Caco-2 (cell line): ENCODE measurements at places on chromosomes 13 and 19. TPM values are rescaled to one million over a fixed set of nuclear protein-coding genes. Genes with fewer than 3 reads are reported as not detected.

GRCh38 chr19:19498255-19498991 lies 16.9 kb downstream of the TSSK6 start:
- no peaks in the 10 kb centered on the region for H3K27me3 ChIP-seq
- no peak for DNase-seq
- H3K4me3 ChIP-seq: no peak overlapping the region

DNA sequence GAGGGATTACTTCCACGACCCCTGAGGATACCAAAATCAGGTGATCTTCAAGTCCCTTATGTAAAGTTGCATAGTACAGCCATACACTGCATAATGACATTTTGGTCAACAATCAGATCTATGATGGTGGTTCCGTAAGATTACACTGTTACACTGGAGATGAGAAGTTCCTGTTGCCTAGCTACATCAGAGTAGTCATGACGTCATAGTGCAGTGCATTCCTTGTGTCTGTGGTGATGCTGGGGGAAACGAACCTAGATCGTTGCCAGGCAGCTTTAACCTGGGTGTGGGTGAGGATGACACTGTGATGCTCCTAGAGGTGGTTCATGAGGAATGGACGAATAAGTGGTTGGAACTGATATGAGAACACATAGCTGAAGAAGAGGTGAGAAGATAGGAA lies 9.1 kb downstream of the ZNF610 start:
- H3K4me3 ChIP-seq: no peak overlapping the region
- no peaks in the 10 kb centered on the region for H3K4me1 ChIP-seq
- no peaks in the 10 kb centered on the region for H3K36me3 ChIP-seq
- H3K27me3 ChIP-seq: no peaks in the 10 kb centered on the region

GRCh38 chr19:39409208-39410016 lies 2.8 kb downstream of the ZFP36 start:
- H3K4me1 ChIP-seq: peaks cover 30% of the 10 kb centered on the region
- H3K36me3 ChIP-seq: peaks cover 4% of the 10 kb centered on the region; the same call in 1 of the 2 replicates
- H3K27ac ChIP-seq: peak overlapping the region; percentile 90
- H3K4me3 ChIP-seq: peak overlapping the region; percentile 94
- no peaks in the 10 kb centered on the region for H3K27me3 ChIP-seq

Gene KDELR1
- 375 and 381 TPM in 2 replicates for total RNA-seq
